T-helper 17 cell (primary cell): ENCODE measurements at places on chromosomes 7 and 10. TPM values are rescaled to one million over a fixed set of nuclear protein-coding genes. Genes with fewer than 3 reads are reported as not detected.

Gene CUBN
- 3.1 TPM for total RNA-seq

DNA sequence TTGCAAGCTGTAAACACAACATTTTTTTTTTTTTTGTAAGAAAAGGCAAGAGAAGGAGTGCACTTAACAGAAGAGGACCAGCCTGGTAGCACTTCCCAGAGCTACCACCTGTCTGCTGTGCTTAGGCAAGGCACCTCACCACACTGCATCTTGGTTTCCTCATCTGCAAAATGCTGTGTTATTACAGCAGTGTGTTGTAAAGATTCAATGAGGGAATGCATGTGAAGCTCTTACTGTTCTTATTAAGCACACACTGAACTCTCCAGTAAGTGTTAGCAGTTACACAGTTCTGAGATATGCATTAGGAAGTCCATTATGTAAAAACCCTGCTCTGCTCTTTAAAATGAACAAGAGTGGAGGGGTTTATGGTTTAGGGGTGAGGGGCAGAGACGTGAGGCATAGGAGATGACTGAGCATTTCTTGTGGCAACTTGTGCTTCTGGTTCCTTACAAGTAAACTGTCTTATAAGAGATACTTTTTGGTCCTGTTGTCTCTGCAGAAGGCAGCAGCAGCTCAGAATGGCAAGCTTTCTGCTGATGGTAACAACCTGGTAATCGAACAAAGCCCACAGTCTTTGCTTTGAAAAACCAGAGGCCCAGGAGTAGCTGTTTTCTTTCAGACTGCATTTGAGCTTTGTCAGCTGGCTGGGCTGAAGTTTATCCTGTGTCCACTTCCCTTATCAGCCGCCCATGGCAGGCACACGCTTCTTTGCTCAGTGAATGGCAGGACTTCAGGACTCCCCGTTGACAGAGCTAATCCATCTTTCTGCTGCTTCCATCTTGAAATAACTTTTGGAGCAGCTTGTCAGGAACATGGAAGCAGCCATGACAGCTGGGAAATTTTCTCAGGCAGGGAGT lies 98.8 kb upstream of the BMPER start:
- H3K36me3 ChIP-seq = no peaks in the 10 kb centered on the region
- DNase-seq = no peak
- H3K4me1 ChIP-seq = no peaks in the 10 kb centered on the region
- H3K27ac ChIP-seq = no peak overlapping the region
- no peaks in the 10 kb centered on the region for H3K27me3 ChIP-seq
- no peak overlapping the region for H3K4me3 ChIP-seq

GRCh38 chr7:75575488-75576121 lies 83.5 kb downstream of the SPDYE5 start:
- H3K4me1 ChIP-seq = peaks cover 5% of the 10 kb centered on the region
- no peak for DNase-seq
- no peaks in the 10 kb centered on the region for H3K36me3 ChIP-seq
- H3K27ac ChIP-seq = peak overlapping the region; percentile 37
- no peaks in the 10 kb centered on the region for H3K27me3 ChIP-seq

- no peak overlapping the region for H3K4me3 ChIP-seq
- peaks cover 2% of the 10 kb centered on the region for H3K36me3 ChIP-seq
- peaks cover 6% of the 10 kb centered on the region for H3K4me1 ChIP-seq
- no peak for DNase-seq
- H3K27me3 ChIP-seq = peaks cover 52% of the 10 kb centered on the region
These were observed 81.0 kb upstream of the PRSS58 start for GRCh38 chr7:142338633-142339501.

DNA sequence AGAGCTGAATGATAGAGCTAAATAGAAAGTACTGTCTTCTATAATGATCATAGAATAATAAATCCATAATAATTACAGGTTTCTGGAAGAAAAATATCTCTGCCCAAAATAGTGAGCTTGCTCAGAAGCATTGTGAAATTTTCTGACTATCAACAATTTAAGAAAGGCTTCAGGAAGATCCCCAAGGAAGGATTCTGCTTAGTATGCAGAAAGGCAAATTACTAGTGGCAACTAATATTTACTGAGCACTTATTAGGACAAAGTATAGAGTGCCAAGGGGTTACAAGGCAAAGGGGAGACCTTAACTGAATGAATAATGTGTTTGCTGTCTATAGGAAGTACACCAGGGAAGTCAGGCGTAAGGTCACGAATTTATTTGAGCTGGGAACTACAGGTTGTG lies 158.1 kb upstream of the LRRTM3 start:
- H3K4me1 ChIP-seq = no peaks in the 10 kb centered on the region
- no peak for DNase-seq
- H3K27me3 ChIP-seq = no peaks in the 10 kb centered on the region
- no peaks in the 10 kb centered on the region for H3K36me3 ChIP-seq
- H3K4me3 ChIP-seq = no peak overlapping the region

Gene RAPGEF5
- 0.85 TPM for total RNA-seq

DNA sequence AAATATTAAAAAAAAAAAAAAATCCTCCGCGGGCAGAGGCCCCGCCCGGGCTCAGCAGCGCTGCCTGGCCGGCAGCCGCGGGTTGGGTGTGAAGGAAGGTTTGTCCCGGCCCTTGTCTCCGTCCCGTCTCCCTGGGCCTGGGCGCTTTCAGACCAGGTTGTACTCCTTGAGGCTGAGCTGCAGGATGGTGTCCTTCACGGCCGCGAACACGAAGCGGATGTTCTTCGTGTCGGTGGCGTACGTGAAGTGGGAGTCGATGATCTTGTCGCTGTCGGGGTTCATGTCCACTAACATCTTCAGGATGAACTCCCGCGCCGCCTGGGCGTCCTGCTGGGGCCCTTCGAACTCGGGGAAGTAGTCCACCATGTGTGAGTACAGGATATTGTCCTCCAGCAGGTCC lies 123.7 kb upstream of the KCTD7 start:
- no peaks in the 10 kb centered on the region for H3K36me3 ChIP-seq
- no peak overlapping the region for H3K27ac ChIP-seq
- DNase-seq = no peak
- peaks cover 6% of the 10 kb centered on the region for H3K27me3 ChIP-seq

Gene VDAC2
- 109 TPM for total RNA-seq

DNA sequence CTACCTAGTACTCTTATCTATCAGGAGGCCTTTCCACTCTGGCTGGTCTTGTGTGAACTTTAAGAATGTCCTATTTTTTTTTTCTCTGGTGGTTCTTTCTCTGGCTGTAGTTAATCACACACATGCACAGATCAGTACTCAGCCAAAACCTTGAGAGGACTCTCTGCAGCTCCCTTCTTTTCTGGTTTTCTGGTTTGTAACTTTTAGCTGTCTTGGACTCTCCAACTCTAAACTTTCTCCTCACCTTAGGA lies 54.9 kb upstream of the HELLS start:
- no peak overlapping the region for H3K27ac ChIP-seq
- H3K27me3 ChIP-seq = peaks cover 16% of the 10 kb centered on the region
- H3K36me3 ChIP-seq = no peaks in the 10 kb centered on the region
